8988T (cell line): ENCODE measurements at places on chromosomes 2 and 18.

DNA sequence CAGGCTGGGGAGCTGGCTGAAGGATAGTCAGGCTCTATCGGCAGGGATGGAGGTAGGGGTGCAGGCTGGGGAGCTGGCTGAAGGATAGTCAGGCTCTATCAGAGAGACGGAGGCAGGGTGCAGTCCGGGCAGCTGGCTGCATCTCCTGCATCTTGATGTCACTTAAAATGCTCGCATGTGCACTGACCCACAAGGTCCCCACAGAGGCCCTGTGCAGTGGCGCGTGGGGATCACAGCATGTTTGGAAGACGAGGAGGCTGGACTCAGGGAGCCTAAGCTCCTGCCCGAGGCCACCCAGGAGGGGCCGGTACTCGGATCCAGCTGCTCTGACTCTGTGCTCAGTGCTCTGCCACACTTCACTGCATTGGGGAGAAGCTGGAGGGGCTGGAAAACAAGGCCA lies 189.0 kb upstream of the HDAC4 start:
- no peak for DNase-seq

GRCh38 chr18:57904535-57904934 lies 101.4 kb upstream of the ATP8B1 start:
- no peak for DNase-seq

GRCh38 chr2:148922062-148922461 lies 47.0 kb downstream of the KIF5C start:
- DNase-seq, result no peak

GRCh38 chr2:15653806-15654726 lies 62.4 kb downstream of the DDX1 start:
- DNase-seq, result no peak

GRCh38 chr2:28356095-28356911 lies 36.4 kb upstream of the FOSL2 start:
- DNase-seq, result no peak

DNA sequence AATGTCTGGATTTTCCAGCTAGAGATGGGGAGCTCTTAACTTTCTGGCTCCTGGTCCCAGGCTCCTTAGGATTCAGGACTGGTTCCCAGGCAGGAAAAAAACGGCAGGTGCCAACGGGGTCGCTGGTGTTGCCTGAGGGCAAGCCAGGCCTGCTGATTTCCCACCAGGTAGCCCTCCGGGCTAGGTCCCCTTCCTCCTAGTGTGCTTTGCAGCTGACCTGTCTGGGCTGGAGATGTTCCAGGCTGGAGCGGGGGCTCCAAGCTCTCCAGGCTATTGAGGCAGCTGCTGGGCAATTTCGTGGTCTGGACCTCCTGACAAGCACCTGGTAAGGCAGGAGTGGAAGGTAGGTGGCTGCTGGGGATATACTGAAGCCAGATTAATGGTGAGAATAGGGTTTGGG lies 2.0 kb upstream of the MRPL53 start:
- DNase-seq, result no peak

DNA sequence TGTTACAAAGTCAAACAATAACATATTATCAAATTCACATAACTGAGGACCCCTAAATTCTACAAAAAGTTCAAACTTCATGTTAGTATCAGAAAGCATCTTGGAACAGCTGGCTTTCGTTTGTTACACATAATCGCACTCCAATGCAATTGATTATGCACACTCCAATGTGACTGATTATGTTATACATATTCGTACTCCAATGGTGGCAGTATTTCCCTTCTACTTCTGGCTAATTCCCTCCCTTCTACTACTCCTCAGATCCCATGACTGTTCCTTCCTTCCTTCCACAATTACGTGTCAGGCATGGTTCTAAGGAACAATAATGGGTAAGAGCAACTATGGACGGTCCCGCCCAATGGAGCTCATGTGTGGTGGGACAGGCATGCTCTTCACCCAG lies 137.1 kb upstream of the CCDC150 start:
- DNase-seq, result no peak

DNA sequence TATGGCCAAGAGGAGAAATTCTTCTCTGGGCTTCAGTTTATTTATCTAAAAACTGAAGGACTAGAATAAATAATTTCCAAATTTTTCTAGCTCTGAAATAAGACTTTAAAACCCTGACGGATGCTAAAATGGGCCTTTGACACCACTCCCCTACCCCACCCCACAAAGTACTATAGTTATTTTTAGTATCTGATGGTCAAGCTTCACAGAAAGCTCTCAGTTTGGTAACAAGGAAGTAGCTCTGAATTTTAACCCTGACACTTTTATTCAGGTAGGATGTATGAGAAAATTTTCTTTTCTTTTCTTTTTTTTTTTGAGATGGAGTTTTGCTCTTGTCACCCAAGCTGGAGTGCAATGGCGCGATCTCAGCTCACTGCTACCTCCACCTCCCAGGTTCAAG lies 2.4 kb downstream of the RBKS start:
- no peak for DNase-seq

- no peak for DNase-seq
Measured at GRCh38 chr2:22355816-22356433, 1029.1 kb upstream of the KLHL29 start.

GRCh38 chr2:18559531-18560030 lies 872 bp downstream of the RDH14 start:
- DNase-seq, result no peak

- no peak for DNase-seq
Measured at GRCh38 chr2:15732341-15733077, 140.8 kb downstream of the DDX1 start.

GRCh38 chr18:63545000-63545399 lies 2.8 kb downstream of the SERPINB12 start:
- no peak for DNase-seq

DNA sequence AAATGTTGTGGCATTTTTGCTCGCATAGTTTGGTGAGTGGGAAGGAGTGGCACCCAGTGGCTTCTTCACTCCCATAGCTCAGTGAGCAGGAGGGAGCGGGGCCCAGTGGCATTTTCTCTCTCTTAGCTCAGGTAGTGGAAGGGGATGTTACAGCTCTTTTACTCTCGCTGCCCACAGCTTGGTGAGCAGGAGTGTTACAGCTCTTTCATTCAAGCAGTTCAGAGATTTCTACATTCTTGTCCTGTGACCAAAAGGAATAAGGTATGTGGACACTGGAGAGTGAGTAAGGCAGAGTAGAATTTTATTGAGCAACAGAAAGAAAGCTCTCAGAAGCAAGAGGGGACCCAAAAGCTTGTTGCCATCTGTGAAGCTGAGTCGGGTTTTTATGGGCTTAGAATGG lies 192.4 kb downstream of the SPAG16 start:
- DNase-seq, result no peak
